ENCODE measurements at places on chromosomes 3 and 15. TPM values are rescaled to one million over a fixed set of nuclear protein-coding genes. Genes with fewer than 3 reads are reported as not detected.
A peak's percentile ranks its signal among the peaks of the same experiment; 100 is the strongest.

- no peak for DNase-seq
These were observed 36.4 kb downstream of the RYK start for GRCh38 chr3:134214239-134214638.

- no peak for DNase-seq
These were observed 54.2 kb downstream of the GRIP2 start for GRCh38 chr3:14485981-14486380.

Gene SAMD7
- not detected for total RNA-seq

DNA sequence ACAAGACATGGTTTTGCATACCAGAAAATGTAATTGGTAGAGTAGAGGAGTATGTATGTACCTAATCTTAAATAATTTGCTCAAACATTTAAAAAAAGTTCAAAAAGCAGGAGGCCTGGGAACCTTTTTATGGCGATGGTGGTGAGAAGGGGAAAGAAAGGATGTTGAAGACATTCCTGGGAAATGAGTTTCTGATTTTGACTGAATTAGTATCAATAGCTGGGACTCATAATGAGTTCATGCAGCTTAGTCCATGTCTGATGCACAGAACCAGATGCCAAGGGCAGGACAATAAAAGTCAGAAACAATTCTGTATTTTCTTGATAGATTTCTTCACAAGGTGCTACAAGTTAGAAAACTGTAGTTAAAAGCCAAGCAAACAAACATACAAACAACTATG lies 395.3 kb downstream of the GAP43 start:
- DNase-seq, result no peak

DNA sequence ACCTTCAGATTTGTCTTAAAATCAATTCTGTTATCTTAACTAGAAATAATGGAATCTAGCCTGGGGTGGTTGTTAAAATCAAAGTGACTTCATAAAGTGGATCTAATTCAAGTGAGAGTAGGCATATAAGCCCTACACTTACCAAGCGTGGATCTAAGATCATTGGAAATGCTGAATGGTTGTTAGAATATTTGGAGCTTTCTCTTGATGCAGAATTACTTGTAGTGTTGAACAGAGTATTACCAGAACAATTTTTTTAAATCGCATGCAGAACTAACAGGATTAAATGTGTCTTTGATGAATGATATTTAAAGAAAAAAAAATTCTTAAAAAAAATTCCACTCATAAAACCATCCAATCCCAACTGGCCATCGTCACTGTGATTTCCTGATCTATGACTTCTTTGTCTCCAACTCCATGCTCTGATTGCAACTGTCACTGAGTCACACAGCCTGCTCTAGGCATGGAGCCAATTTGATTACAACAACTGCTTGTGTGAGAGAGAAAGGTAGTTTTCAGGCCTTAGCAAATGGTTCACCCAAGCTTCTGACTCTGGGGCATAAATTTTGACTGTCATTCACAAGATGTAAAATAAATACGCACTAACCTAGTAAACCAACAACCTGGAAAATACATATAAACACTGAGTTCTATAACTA lies 25.9 kb upstream of the SPRED1 start:
- DNase-seq, result no peak

- no peak for DNase-seq
These were observed 252.9 kb upstream of the ST8SIA2 start for GRCh38 chr15:92140796-92141195.

DNA sequence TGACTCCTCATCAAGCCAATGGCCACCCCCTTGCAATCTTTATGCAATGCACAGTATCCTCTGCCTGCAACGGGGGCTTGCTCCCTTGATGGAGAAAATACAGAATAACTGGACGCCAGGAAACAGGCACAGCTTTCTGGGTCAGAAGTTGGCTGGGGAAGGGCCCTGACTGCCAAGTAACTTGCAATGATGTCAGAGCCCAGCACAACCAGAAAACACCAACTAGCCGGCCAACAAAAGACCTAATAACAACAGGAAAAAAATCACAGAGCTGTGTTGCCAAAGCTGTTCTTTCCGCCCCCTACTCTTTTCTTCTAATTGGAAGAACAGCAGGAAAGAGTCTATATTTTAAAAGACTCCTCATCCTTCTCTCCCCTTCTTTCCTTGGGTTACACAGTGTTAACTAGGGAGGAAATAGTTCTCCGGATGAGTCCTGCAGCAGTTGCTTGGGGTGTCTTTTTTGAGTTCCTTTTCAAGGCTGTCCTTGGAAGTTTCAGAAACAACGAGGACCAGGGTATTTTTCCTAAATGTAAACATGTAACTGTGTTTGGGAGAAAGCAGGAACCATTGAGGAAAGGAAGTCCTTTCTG lies 1.4 kb upstream of the SEMA6D start:
- peak; percentile 57 for DNase-seq

DNA sequence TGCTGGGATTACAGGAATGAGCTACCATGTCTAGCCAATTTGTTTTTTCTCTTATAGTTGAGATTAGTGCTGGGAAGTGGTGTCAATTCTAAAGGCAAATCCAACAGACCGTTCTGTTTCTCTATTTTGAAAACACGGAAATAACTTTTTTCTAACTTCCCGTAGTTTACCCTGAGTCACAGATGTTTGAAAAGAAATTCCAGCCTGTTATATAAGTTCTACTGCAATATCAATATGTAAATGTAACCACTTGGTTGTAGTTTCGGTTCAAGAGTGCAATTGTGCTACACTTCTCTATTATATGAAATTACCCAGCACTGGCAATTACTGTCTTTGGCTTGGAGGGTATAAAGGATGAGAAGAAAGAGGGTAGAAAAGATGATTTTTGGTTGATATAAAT lies 22.3 kb upstream of the GNB4 start:
- DNase-seq, result no peak

Gene SCN10A
- total RNA-seq, result 0.31 TPM

DNA sequence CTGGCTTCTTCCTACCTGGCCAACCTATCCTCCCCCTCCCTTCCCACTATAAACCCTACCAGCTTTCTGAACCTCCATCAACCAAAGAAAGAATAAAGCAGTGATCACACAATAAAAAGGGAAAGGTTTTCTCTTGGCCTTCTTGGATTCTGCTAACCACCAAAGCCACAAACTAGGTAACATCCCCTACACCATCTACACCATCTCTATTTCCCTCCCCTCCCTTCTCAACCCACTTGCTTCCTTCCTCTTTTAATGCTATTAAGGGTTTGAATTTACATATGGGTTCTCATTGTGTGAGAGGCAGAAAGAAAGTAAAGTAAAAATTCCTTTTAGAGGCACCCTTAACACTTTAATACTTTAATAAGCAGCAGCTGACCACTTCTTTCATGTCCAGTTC lies 25.8 kb upstream of the RSL24D1 start:
- no peak for DNase-seq

Gene ENTPD3
- total RNA-seq, result 0.11 TPM

DNA sequence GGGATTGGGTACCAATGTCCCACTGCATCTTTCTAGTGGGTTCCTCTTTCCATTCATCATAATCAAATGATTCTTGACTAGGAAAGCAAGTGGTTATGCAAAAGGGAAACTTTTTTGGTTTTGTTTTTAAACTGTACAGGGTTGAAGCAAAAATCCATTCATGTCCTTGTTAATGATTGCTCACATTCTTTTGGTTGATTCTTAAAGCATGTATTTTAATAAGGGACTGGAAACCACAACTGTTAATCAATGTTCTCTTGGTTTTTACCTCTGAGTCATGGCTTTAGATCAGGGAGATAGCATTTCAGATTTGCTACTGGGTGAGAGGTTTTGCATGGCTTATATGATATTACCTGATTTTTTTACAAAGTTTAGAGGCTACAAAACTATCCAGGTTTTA lies 371.7 kb upstream of the RGMA start:
- no peak for DNase-seq

DNA sequence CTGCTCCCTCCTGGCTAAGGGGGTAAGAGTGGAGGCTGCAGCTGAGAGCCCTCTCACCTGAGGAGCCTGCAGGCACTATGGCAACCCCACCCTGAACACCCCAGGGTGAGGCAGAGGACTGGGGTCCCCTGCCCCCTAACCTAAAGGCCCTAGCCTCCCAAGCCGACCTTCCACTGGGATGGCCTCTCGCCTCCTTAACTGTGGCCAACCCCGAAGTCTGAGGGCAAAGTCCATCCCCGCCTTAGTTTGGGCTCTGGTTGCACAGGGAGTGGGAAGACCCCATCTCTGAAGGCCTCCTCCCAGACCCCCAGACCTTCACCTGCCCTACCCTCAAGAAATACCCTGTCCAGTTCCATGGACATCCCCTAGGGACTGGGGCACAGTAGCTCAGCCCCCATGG lies 100.6 kb upstream of the PRR23E start:
- DNase-seq, result no peak

- no peak for DNase-seq
These were observed 37.8 kb upstream of the SCN5A start for GRCh38 chr3:38687321-38687720.

DNA sequence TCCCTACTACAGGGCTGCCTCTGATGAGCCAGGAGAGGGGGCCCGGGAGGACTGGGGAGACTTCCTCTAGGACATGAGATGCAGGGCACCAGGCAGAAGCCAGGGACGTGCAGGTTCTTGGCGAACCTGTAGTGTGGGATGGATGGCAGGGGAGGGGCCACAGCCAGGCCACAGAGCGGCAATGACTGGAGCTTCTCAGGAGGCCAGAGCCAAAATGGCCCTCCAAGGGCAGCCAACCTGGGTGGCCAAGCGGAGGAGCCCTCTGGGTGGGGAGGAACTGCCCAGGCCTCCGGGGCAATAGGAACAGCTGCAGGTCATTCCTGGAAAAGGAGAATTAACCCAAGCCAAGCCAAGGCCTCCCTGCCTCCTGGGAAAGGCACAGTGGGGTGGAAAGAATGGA lies 224.5 kb downstream of the XXYLT1 start:
- no peak for DNase-seq

GRCh38 chr3:55013145-55013925 lies 85.5 kb upstream of the LRTM1 start:
- no peak for DNase-seq

Gene C3orf33
- 6.1 TPM for total RNA-seq

Gene OR5K2
- total RNA-seq, result not detected

Gene BFSP2
- total RNA-seq, result not detected

DNA sequence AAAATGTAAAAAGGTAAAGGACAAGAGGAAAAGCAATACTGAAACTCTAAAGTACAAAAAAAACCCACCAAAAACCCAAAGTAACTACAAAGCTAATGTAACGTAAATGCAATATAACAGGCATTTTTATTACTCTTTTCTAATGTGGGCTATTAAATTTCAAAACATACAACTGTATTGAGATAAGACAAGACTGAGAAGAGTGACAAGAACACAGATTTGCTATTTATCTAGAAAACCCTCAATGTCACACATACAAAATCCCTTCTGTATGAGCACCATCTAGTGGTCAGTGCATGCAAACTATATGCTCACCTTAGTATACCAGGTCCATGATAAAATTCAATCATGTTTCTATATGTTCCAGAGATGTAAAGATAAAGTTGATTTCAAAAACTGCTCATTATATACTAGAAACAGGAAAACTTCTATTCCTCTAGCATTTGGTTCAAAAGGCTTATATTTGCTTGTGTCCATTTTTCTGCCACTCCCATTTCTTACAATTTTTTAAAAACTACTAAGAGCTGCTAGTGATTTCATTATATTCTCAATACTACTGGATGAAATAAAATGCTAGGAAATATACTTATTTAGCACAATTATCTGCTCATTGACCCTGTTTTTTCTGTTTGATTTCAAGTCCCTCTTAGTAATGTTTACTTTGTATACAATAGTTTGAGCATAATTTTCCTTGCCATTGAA lies 111.4 kb downstream of the DLG1 start:
- DNase-seq, result no peak

- no peak for DNase-seq
These were observed 344.2 kb upstream of the PPP2R3A start for GRCh38 chr3:135621184-135621920.

GRCh38 chr3:71152039-71152891 lies 431.3 kb downstream of the FOXP1 start:
- no peak for DNase-seq

Gene C3orf80
- 0.40 TPM for total RNA-seq

- DNase-seq, result no peak
These were observed 325.3 kb downstream of the GBE1 start for GRCh38 chr3:81436182-81436581.

DNA sequence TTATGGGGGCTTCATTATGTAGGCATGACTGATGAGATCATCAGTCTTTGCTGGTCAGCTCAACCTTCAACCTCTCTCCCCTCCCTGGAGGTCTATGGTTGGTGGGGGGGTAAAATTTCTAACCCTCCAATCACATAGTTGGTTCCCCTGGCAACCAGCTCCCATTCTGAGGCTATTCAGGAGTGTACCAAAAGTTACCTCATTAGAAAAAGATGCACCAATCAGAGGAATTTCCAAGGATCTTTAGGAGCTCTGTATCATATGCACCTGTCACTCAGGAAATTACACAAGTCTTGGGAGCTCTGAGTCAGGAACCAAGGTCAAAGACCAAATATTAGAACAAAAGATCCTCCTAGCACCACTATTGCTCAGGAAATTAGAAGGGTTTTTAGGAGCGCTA lies 21.4 kb upstream of the LEO1 start:
- no peak for DNase-seq

- DNase-seq, result no peak
These were observed 1.1 kb downstream of the MESP2 start for GRCh38 chr15:89777073-89777751.

- no peak for DNase-seq
These were observed 48.6 kb downstream of the CHST2 start for GRCh38 chr3:143167969-143168854.

- DNase-seq, result no peak
These were observed 740.5 kb downstream of the ROBO2 start for GRCh38 chr3:77780278-77780996.

DNA sequence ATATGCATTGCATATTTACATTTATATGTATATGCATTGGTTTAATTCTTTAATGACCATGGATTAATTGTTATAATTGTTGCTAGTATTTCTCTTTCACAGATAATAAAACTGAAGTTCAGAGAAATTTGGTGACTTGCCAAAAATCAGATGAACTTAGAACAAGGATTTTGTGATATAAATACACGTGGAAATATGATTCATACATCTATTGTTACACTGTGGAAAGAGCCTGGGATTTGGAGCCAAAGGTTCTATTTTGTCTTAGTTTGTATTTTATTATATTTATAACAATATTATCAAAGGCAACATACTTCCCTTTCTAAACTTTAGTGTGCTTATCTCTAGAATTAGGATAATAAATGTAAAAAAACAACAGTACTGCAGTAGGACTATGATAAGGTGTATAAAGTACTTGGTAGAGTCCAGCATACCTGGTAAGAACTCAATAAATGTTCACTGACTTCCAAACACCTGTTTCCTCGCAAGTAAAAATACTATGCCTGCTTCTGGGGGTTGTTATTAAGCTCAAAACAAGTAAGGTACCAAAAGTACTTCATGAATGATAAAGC lies 342.9 kb downstream of the THSD4 start:
- no peak for DNase-seq

GRCh38 chr15:59170295-59171066 lies 36.2 kb upstream of the LDHAL6B start:
- DNase-seq, result peak; percentile 70
